ENCODE measurements at places on chromosomes 4 and X.

DNA sequence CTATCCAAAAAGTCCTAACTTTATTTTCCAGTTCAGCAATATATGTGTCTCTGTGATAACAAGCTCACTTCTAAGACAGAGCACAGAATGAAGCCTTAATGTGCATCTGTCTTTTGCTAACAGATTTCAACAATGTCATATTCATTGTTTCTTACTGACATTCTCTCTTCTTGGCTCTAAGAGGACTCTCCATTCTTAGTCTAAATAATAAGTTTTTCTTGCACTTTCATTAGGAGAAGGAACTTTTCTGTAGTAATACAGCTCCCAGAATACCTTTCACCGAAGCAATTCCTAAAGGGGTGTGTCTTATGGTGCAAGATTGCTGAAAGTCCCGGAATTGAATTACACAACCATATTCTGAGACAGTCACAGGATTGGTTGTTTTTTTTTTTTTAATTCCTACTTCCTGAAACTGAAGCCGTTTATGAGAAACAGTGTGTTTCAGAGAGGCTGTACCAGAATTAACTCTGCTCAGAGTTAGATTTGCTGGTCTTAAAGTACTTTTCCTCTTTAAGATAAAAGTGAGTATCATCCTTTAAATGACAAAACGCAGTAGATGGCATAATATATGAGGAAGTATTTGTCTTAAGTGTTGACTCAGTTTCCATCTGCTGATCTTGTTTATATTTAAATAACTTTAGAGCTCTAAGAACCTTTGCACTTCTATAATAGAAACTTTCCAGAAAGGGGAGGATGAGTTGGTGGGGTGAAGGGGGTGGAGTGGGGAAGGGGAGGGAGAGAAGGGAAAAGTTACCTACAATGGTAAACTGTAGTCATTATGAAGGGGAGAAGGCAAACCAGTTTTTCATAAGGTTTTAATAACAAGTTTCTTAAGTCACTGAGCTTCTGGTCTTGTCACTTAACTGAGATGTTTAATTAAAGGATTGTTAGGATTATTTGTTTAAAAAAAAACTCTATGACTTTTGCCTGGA lies at the start of gene ALPK1:
Gene ALPK1 (plus strand): TSS at position 421 of the 932 bp plus-strand sequence.
- DNase-seq = no peak

DNA sequence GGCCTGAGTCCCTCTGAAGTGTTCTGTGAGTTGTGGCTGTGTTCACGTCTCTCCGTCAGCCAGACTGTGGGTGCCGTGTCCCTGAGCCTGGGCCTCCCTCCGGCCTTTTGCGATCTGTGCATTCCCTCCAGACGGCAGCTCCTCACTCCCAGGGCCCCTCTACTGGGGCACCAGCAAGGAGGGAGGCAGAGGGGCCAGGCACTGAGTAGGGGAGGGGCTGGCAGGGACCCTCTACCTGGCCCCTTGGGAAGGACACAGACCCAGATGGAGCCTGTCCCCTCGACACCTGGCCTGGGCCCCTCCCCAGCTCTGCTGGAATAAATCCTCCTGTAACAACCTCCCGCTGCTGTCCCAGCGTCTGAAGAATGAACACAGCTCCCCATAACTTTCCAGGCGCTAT lies 110.0 kb upstream of the NKX1-1 start:
- DNase-seq = no peak

GRCh38 chrX:69149466-69150280 lies 15.6 kb downstream of the PJA1 start:
- DNase-seq = no peak

DNA sequence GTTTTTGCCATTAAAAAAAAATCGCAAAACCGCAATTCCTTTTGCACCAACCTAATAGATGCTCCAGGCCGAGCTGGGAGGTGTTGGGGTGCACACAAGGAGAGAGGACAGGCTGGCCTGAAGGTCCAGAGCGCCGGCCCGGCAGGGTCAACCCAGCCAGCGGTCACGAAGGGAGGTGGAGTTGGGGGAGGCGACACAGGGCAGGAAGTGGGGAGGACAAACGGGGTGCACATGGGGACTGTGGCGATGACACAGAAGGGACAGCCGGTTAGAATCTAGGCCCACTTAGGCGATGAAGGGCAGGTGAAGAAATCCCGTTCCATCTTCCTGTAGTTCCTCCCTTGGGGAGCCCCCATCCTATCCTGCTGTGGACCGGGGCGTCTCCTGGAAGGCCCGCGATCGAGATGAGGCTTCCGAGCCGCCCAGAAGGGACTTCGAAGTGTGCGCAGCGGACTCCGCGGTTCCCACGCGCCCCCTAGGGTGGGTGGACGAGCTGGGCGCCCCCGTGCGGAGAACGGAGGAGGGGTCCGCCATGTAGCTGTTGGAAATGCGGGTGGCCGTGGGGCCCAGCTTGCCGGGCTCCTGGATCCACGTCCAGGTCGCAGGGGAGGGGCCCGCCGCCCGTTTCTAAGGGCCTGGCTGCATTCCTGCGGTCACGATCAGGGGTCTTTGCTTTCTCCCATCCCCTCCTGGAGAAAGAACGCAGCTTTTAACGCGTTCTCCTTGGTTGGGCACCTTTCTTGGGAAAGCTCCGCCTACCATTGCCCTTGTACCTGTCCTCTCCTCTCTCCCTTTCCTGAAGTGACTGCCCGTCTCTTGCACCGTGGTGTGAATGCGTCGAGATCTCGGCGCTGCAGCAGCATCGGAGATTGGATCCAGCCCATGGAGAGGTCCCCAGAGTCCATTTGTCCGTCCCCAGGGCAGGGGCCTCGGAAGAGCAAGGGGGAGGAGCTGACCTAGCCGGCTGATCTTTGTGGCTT lies 17.0 kb upstream of the HPF1 start:
- DNase-seq = no peak

GRCh38 chr4:74540193-74540592 lies 95.3 kb downstream of the AREG start:
- no peak for DNase-seq

GRCh38 chr4:110897784-110898183 lies 274.9 kb upstream of the PITX2 start:
- no peak for DNase-seq

GRCh38 chr4:123034023-123034422 lies 111.6 kb upstream of the NUDT6 start:
- no peak for DNase-seq

GRCh38 chrX:9912351-9913145 lies 54.6 kb upstream of the CLDN34 start:
- DNase-seq = no peak

DNA sequence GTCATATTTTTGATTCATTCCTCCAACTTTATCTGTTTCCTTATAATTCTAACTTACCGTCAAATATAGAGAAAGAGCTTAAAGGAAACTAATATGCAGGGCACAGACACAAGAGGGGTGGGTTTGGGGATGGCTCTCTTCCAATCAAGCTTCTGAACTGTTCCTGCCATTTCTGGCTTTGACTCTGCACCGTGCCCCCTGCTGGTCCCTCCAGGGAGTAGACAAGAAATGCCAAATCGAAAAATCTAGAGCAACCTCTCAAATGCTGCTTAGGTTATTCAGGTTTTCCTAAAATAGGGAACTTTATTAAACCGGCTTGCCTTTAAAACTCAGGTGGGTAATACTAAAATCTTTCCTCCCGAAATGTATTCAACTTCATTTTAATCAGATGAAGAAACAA lies 39.8 kb upstream of the VCX3A start:
- DNase-seq = no peak

GRCh38 chr4:91222014-91222413 lies 1081.8 kb upstream of the GRID2 start:
- no peak for DNase-seq
